Stimulated activated CD8-positive, alpha-beta memory T cell treated with anti-CD3 and anti-CD28 coated beads, Interleukin-15, amount 100 ng/mL, for 24 hours (primary cell): ENCODE measurements at places on chromosomes 5 and 9.

DNA sequence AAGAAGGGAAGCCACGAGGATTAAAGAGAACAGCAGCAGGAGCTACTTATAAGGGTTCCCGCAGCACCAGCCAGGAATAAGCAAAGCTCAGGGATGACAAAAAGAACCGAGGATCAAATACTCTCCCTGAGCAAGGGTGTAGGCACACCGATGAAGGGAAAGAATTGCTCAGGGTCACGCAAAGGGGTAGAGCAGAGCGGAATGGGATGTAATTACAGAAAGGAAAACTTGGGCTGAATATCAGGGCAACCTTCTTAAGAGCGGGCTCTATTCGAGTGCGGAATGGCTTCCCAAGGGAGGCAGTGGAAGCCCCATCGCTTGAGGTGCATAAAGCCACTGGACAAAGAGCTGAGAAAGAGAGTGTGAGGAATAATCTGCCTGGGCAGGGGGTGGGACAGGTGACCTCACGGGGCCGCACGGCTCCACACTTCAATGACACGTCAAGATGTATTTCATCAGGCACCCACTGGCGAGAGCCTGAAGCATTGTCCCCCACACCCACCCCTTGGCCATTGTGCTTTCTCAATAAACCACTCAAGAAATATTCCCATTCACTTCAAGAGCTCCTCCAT, 162.2 kb downstream of the EBF1 start:
- DNase-seq = no peak

DNA sequence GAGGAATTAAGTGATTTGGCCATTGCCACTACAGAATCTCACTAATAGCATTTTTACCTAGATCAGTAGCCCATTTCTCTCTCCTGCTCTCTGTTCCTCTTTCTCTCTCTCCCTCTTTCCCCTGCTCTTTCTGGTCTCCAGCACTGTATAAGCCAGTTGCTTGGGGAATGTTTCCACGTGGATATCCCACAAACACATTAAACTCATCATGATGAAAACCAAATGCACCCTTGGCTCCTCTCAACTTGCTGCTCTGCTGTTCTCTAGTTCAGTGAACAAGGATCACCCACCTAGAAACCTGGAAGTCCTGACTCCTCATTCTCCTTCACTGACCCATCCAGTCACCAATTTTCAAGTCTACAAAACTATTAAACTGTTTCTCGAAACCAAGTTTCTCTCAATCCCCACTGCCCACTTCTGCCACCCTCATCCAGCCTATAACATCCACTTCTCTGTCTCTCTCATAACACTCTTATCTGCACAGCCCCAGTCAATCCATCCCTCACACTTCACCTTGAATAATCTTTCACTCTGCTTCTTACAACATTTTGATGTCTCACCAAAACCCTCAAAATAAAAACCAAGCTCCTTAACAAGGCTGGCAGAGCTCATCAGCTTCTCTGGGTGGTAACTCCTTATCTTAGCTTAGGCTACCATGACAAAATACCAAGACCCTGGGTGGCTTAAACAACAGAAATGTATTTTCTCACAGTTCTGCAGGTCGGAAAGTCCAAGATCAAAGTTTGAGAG, 79.3 kb downstream of the ARL15 start:
- no peak for DNase-seq

- DNase-seq = no peak
Measured at GRCh38 chr9:133051966-133052539, 9.7 kb upstream of the CEL start.

DNA sequence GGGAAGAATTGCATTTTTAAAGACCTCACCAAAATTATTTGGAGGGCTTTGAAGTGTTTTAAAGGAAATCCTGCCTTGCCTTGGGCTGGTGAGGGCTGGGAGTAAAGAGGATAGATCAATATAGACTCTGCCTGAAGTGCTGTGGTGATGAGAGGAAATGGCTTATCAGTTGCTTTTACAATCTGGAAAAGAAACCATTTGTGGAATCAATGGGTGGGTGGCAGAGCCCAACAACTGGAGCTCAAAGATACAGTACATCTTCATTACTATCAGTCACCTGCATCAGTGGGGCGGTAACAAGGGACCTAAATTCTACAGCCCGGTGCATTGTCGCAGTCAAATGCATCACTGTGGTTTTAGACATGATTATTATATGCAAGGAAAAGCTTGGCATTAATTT, 41.5 kb upstream of the HMHB1 start:
- no peak for DNase-seq

GRCh38 chr5:45648744-45649143, 47.4 kb downstream of the HCN1 start:
- no peak for DNase-seq

- no peak for DNase-seq
Measured at GRCh38 chr5:1789834-1790471, 9.7 kb downstream of the MRPL36 start.

DNA sequence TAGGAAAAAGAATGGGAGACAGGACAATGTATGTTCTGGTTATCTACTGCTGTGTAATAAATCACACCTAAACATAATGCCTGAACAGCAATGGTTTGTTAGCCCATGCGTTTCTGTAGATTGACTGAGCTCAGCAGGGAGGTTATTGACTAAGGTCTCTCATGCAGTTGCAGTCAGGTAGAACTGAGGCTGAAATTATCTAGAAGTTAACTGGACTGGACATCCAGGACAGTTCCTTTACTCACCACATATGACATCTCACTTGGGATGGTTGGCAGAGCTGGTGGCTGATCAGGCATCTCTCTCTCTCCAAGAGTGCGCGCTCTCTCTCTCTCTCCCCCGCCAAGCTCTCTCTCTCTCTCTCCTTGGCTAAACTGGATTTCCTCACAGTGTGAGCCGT, 8.9 kb upstream of the FOXB2 start:
- DNase-seq = no peak

GRCh38 chr5:66872736-66873331, 276.6 kb downstream of the MAST4 start:
- no peak for DNase-seq

- DNase-seq = no peak
Measured at GRCh38 chr5:96329886-96330529, 103.0 kb downstream of the PCSK1 start.

DNA sequence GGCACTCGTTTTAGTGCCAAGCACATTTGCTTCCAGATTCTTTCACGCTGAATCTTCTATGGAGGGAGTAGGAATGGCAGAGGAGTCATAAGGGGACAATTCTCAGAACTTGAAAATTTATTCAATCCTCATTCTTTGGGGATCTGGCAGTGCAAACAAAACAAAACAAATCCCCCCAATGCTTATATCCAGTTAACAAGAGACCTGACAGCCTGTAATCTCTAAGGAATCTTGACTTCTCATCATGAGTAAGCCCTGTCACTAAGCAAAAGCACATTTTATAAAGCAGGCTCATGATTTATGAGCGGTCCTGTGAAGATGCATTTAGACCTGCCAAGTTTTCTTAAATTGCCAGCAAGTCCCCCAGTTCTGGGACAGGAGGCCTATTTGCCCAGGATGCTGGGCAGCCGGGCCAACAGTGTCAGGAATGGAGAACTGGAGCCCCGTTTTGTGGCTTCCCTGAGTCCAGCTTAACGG, 513.9 kb downstream of the CTNND2 start:
- no peak for DNase-seq

- DNase-seq = no peak
Measured at GRCh38 chr5:124631874-124632550, 114.4 kb downstream of the ZNF608 start.

GRCh38 chr9:104606152-104606551, 725 bp upstream of the OR13C2 start:
- DNase-seq = no peak

DNA sequence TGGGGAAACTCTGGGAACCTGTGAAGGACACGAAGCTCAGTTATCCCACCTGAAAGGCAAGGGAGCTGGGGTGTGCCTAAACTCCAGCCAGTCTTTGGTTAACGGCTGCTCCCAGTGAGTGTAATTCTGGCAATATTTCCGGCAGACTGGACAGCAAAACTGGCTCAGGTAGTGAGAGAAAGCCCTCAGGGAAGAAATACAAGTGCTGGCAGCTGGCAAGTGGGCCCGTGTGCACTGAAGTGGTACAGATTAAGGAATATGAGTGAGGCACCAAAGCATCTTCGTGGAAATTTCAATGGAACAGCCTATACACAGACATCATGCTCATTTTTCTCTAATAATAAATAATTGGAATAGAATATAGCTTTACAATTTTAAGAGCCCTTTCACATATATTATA, 56.2 kb downstream of the ABHD17B start:
- DNase-seq = no peak

GRCh38 chr9:109013679-109014607, 644 bp upstream of the CTNNAL1 start:
- DNase-seq = no peak

GRCh38 chr5:125197321-125197720, 450.9 kb upstream of the ZNF608 start:
- DNase-seq = no peak

DNA sequence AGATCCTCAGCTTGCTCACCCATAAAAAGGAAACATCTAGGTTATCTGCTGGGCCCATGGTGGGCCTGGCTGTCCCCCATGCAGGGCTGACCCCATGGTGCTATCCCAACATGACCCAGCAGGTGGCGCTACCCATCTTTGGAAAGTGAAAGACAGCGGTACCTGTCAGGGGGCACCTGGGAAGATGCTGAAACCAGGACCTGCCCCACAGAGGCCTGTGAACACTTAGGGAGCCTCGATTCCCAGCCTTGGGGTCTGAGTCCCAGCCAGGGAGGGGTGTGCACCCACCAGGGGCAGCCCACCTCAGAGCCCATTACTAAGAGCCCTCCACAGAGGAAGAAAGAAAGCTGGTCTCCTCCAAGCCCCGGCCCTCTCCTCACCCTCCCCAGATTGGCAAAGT, 46.6 kb upstream of the IPPK start:
- DNase-seq = peak; percentile 83

DNA sequence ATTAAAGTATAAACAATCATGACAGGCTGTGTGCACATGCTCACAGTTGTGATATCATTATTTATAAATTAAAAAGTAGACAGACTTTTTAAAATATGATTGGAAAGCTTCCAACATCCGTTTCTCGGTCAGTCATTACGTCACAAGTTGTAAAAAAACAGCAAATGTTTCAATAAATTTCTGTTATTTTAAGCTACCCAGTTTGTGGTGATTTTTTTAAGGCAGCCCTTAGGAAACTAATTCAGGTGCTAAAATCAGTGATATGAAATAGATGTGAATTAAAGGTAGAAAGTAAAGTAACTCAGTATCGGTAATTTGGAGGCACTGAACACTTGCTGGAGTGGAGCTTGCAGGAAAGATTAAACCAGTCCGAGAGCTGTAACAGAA, 1.2 kb downstream of the CCNH start:
- DNase-seq = no peak

GRCh38 chr5:57277085-57277484, 103.2 kb downstream of the GPBP1 start:
- DNase-seq = no peak

DNA sequence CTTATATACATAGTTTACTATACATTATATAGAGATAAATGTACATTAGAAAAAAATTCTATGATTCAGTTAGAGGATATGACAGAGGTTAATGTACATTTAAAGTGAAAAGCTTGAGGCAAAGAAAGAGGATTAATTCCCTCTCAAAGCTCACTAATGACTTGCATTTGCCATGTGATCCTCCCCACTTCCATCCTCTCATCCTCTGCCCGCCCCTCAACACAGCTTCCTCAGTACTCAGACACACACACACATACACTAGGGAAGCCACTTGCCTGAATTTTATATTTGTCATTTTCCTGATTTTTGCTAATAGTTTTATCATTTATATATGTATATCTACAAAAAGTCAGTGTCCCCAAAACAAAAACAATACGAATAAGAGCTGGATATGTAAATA, 764.5 kb downstream of the EFNA5 start:
- no peak for DNase-seq

DNA sequence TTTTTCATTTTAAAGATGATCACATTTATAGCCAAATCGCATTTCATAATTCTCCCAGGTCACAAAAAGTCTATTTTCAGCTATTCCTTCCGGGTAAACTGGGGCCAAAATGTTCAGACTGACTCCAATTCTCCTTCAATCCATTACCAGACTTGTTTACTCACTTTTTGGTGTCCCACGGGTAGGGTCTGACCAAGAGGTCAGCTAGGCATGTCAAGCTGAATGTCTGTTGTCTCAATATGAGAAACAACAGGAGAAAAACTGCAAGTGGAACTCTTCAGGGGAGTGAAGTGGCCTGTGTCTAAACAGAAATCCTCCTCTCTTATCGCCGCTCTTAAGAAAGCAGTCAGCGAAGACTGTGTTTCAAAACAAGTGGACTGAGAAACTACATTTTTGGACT, 171.3 kb downstream of the APBA1 start:
- no peak for DNase-seq

DNA sequence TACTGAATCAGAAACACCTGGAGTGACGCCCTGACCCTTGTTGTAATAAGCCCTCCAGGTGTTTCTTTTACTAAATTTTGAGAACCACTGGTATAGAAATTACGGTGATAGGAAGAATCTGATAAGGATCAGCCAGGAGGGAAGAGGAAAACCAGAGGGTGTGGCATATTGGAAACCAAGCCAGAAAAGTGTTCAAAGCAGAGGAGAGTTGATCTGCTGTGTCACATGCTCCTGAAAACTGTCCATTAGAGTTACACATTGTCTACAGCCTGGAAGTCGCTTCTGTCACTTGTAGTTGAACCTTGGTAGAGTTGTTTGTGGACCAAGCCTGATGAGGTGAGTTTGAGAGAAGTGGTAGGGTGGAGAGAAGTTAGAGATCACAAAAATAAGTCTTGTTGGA, 497.4 kb downstream of the ENC1 start:
- no peak for DNase-seq

DNA sequence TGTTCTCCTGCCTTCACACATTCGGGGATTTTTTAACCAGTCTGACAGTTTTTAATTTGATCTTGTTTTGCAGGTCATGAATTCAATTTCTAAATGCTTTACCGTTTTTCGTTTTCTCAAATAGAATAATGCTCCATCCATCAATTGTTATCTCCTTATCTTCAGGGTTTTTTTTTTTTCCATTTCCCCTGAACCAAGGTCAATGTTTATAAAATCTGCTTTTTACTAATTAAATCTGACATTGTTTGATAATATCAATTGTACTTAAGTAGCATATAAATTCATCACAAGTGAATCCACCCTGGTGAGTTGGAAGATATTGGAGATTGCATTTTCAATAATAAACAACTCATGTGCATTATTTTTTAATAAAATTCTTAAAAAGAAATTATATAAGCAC, 2004.6 kb upstream of the WWC1 start:
- no peak for DNase-seq

- DNase-seq = no peak
Measured at GRCh38 chr5:180718810-180719453, 20.9 kb downstream of the OR2Y1 start.

- DNase-seq = no peak
Measured at GRCh38 chr9:72424131-72424530, 59.1 kb upstream of the ZFAND5 start.

DNA sequence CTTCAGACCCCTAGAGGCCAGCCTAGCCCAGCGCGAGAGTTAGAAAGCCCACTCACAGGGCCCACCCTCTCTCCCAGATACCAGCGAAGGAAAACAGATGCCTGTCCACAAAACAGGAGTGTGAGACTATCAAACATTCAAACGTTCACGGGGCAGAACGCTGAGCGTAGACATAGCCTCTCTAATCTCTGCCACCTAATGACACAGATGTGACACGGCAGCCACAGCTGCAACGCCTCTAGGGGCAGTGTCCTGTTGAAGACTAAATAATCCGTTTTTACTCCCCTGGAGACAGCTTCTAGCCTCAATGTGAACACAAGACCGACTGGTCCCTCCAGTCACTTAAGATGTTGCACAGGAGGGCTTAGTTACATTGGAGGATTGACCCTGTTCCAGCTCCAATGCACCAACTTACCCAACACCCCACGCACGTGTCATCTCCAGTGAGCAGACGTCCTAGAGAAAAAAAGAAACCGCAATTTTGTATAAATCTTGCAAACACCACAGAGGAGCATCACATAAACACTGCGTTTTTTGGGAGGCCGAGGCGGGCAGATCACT, 14.3 kb downstream of the DIPK1B start:
- DNase-seq = no peak
